ENCODE measurements at places on chromosomes 2 and 18.
A peak's percentile ranks its signal among the peaks of the same experiment; 100 is the strongest.

- no peaks in the 10 kb centered on the region for H3K4me1 ChIP-seq
- H3K27me3 ChIP-seq = no peaks in the 10 kb centered on the region
- no peak for DNase-seq
- H3K36me3 ChIP-seq = no peaks in the 10 kb centered on the region
Observed at GRCh38 chr2:142858961-142859360, 18.5 kb upstream of the KYNU start.

- DNase-seq = no peak
- no peaks in the 10 kb centered on the region for H3K4me1 ChIP-seq
- H3K27ac ChIP-seq = no peak overlapping the region
- no peaks in the 10 kb centered on the region for H3K27me3 ChIP-seq
Observed at GRCh38 chr2:169039702-169040101, 8.6 kb upstream of the ABCB11 start.

- no peak overlapping the region for H3K4me3 ChIP-seq
- DNase-seq = no peak
- no peaks in the 10 kb centered on the region for H3K36me3 ChIP-seq
- no peaks in the 10 kb centered on the region for H3K4me1 ChIP-seq
- H3K27ac ChIP-seq = no peak overlapping the region
Observed at GRCh38 chr2:12507295-12507694, 209.4 kb upstream of the TRIB2 start.

DNA sequence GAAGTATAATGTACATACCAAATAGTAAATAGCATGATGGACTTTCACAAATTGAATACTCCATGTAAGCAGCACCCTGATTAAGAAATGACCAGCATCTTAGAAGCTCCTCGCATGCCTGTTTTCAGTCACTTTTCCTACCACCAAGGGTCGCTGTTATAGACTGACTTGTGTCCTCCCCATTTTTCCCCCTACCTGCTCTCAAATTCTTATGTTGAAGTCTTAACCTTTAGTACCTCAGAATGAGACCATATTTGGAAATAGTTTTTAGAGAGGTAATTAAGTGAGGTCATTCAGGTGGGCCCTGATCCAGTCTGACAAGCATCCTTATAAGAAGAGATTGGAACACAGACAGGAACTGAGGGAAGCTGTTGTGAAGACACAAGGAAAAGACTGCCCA lies 125.9 kb downstream of the LYPD6 start:
- no peaks in the 10 kb centered on the region for H3K4me1 ChIP-seq
- H3K4me3 ChIP-seq = no peak overlapping the region
- no peak overlapping the region for H3K27ac ChIP-seq
- no peaks in the 10 kb centered on the region for H3K27me3 ChIP-seq
- H3K36me3 ChIP-seq = no peaks in the 10 kb centered on the region

DNA sequence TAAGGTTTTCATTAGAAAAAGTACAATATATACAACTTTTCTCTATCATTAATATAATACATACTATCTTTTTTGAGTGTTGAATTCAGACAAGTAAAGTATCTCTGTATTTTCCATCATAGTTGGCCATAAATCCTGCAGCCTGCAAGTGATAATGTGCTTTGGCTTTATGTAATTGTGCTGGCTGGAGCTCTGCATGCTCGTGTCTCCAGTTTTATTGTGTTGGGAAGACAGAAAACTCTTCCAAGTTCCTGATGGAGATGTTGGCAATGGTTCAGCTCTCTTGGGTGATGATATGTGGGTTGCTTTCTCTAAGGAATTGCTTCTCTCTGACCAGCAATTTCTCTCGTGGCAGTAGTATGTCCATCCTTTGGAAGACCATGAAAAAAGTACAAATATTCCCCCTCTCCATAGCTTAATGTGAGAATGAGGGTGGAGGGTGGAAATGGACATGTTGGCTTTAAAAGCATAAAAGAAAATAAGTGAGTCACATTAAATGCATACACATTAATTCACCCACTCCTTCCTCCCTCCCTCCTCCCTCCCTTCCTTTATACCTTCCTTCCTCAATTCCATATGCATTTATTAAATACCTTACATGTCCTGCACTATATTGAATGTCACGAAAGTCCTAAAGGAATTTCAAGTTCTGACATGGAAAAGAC lies 344.2 kb downstream of the MTX2 start:
- H3K36me3 ChIP-seq = no peaks in the 10 kb centered on the region
- peaks cover 18% of the 10 kb centered on the region for H3K27me3 ChIP-seq
- no peak overlapping the region for H3K27ac ChIP-seq
- no peaks in the 10 kb centered on the region for H3K4me1 ChIP-seq
- DNase-seq = no peak

DNA sequence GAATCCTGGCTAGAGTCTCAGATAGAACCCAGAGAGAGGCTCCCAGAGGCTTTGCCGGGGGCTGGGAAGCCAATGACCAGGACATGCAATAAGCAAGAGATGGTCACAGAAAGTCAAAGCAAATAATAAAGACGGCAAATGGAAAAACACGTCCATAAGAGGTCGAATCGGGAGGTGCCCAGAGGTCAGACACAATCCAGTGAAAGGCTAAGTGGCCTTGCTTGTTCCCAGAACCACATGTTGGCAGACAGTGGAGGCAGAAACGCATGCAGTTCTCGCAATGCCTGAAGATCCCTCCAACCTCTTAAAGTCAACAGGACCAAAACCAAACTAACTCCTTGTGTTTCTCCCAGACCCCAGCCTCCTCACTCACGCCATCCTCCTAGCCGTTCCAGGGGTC lies 3.0 kb downstream of the CYB5A start:
- no peak overlapping the region for H3K27ac ChIP-seq
- H3K36me3 ChIP-seq = no peaks in the 10 kb centered on the region
- H3K4me1 ChIP-seq = peaks cover 15% of the 10 kb centered on the region
- H3K27me3 ChIP-seq = peaks cover 22% of the 10 kb centered on the region
- no peak for DNase-seq

GRCh38 chr2:103739921-103740320 lies 978.1 kb downstream of the TMEM182 start:
- H3K27me3 ChIP-seq = no peaks in the 10 kb centered on the region
- no peak for DNase-seq
- H3K27ac ChIP-seq = no peak overlapping the region
- H3K4me3 ChIP-seq = no peak overlapping the region
- no peaks in the 10 kb centered on the region for H3K36me3 ChIP-seq
- H3K4me1 ChIP-seq = no peaks in the 10 kb centered on the region

GRCh38 chr18:67650686-67651385 lies 134.3 kb upstream of the DSEL start:
- no peaks in the 10 kb centered on the region for H3K4me1 ChIP-seq
- H3K27ac ChIP-seq = no peak overlapping the region
- H3K4me3 ChIP-seq = no peak overlapping the region
- H3K27me3 ChIP-seq = no peaks in the 10 kb centered on the region

GRCh38 chr18:3313685-3314084 lies 51.8 kb downstream of the MYL12B start:
- no peak overlapping the region for H3K27ac ChIP-seq
- DNase-seq = peak; percentile 41
- no peak overlapping the region for H3K4me3 ChIP-seq
- H3K4me1 ChIP-seq = peaks cover 10% of the 10 kb centered on the region
- H3K36me3 ChIP-seq = no peaks in the 10 kb centered on the region

DNA sequence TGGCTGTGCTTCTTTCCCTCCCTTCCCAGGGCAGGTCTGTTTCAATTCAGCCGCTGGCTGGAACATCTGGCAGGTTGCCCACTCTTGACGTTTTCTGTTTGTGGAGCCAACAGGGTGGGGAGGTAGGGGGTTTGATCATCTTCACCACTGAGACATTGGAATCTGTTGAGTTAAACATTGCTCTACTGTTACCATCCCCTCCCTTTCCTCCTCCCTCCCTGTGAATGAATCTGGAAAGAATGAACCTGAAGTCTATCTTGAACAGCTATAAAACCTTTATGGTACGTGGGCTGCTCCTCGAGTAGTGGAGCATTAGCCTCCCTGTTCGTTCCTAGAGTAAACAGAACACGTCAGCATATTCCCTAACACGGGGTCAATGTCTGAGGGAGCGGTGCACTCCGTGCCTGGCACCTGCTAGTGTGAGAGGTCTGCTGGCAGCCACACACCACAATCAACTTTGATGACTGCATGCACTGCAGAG lies 249.9 kb upstream of the RBBP8 start:
- H3K4me3 ChIP-seq = no peak overlapping the region
- DNase-seq = no peak
- no peaks in the 10 kb centered on the region for H3K36me3 ChIP-seq
- H3K27ac ChIP-seq = no peak overlapping the region

DNA sequence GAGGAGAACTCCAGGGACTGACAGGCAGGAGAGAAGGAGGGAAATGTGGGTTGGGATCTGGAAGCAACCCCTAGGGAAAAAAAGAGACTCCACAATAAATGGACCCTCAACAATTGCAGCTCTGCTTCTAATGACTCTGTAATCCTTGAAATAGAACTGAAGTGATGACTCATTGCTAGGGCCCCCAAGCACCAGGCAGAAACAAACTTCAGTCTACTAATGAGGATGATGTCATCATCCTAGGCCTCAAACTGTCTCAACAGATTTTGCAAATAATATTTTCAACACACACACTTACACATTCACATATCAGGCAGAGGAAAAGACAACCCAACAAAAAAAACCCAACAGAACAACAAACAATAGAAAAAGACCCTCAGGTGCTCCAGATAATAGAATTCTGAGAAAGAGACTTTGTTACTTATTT lies 143.3 kb downstream of the HDAC4 start:
- H3K27ac ChIP-seq = no peak overlapping the region
- H3K27me3 ChIP-seq = no peaks in the 10 kb centered on the region
- peaks cover 18% of the 10 kb centered on the region for H3K4me1 ChIP-seq
- H3K4me3 ChIP-seq = no peak overlapping the region
- H3K36me3 ChIP-seq = no peaks in the 10 kb centered on the region

DNA sequence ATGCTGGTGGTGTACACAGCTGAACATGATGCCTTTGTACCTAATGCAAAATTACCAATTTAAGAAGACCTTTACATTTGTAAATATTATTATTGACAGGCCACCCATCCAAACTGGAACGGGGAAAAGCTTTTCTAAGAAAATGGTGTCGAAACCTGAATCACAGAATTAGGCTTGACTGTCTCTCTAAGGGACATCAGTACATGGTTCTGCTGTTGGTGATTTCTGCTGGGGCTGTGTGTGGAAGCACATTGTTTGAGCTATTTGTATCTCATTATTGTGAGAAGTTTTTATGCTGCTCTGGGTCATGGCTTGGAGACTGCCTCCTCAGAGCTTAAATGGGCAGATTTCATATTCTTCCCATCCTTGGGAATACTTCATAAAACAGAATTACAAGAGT lies 420.9 kb upstream of the POU3F3 start:
- no peak overlapping the region for H3K4me3 ChIP-seq
- DNase-seq = no peak
- no peak overlapping the region for H3K27ac ChIP-seq
- H3K4me1 ChIP-seq = peaks cover 23% of the 10 kb centered on the region

GRCh38 chr2:197263077-197263476 lies 47.5 kb downstream of the ANKRD44 start:
- H3K27ac ChIP-seq = no peak overlapping the region
- DNase-seq = no peak
- no peaks in the 10 kb centered on the region for H3K27me3 ChIP-seq

GRCh38 chr18:23540867-23541266 lies 37.6 kb downstream of the RMC1 start:
- H3K4me3 ChIP-seq = no peak overlapping the region
- no peak for DNase-seq
- no peaks in the 10 kb centered on the region for H3K4me1 ChIP-seq
- H3K36me3 ChIP-seq = no peaks in the 10 kb centered on the region
- no peaks in the 10 kb centered on the region for H3K27me3 ChIP-seq

DNA sequence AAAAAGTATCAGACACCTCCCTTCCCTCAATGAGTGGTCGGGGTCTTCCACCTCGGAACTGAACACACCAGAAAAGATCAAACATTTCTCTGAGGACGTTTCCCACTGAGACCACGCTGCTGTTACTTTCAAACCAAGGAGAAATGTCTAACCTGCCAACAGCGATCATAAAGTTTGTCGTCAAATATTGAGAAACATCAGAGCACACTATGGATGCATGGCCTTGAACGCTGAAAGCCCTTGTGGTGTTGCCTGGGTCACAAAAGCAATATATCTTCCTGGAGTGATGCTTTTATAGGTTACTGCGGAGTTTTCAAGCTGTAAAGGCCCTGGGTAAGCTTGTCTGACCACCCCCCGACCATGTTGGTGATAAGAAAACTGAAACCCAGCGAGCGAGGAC lies 70.2 kb upstream of the ID2 start:
- no peaks in the 10 kb centered on the region for H3K36me3 ChIP-seq
- H3K27me3 ChIP-seq = no peaks in the 10 kb centered on the region
- no peak overlapping the region for H3K4me3 ChIP-seq
- no peak for DNase-seq
- no peaks in the 10 kb centered on the region for H3K4me1 ChIP-seq
- H3K27ac ChIP-seq = no peak overlapping the region

DNA sequence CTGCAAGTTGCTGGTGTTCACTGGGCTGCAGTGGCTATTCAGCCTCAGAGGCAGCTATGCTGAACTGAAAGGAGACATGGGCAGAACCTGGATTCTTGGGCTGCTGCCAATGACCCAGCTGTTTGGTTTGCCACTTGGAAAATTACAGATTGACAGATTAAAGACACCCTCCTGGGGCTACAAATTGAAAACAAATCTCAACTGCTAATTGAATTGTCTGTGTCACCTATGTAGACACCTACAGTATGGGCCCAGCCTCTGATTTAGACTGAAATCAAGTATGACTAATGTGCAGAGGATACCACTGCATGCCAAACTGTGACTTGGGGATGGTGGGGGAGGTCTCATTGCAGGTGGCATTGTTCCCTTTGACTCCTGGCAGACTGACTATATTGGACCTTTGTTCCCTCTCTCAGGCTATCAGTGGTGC lies 42.8 kb downstream of the ITSN2 start:
- no peak overlapping the region for H3K4me3 ChIP-seq
- no peaks in the 10 kb centered on the region for H3K36me3 ChIP-seq
- H3K27ac ChIP-seq = no peak overlapping the region
- H3K4me1 ChIP-seq = no peaks in the 10 kb centered on the region
- no peaks in the 10 kb centered on the region for H3K27me3 ChIP-seq

DNA sequence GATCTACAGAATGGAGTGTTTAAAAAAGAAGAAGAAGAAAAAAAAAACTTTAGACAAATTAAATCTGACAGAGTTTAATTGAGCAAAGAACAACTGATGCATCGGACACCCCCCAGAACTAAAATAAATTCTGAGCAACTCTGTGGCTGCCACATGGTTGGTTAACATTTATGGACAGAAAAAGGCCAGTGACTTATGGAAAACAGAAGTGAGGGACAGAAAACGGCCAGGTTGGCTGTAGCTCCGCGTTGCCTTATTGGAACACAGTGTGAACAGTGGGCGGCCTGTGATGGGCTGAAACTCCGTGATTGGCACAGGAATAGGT lies 75.6 kb downstream of the SPP2 start:
- no peaks in the 10 kb centered on the region for H3K27me3 ChIP-seq
- no peak overlapping the region for H3K4me3 ChIP-seq
- peaks cover 5% of the 10 kb centered on the region for H3K4me1 ChIP-seq
- H3K27ac ChIP-seq = no peak overlapping the region

DNA sequence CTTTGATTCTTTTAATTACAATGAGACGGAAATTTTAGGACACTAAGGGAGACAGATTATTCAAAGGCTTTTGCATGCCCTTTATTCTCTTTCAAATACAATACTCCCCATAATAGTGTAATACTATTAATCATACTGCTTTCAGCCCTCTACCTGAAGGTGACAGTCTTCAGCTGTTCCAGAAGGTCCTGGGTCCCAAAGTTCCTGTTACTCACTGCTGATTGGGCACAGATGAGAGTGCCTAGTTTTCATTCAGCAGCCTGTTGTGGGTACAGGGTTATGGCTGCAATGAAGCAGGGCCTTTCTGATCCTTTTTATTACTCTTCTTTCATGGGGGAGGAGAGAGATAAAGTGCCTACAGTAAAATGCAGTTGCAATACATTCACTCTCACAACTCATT lies 80.2 kb downstream of the NUP35 start:
- H3K27ac ChIP-seq = no peak overlapping the region
- no peak for DNase-seq
- H3K36me3 ChIP-seq = no peaks in the 10 kb centered on the region
- H3K4me3 ChIP-seq = no peak overlapping the region
- no peaks in the 10 kb centered on the region for H3K4me1 ChIP-seq
- no peaks in the 10 kb centered on the region for H3K27me3 ChIP-seq
